Pons (tissue), 1 donor: ENCODE measurements at places on chromosomes 12 and 14.

DNA sequence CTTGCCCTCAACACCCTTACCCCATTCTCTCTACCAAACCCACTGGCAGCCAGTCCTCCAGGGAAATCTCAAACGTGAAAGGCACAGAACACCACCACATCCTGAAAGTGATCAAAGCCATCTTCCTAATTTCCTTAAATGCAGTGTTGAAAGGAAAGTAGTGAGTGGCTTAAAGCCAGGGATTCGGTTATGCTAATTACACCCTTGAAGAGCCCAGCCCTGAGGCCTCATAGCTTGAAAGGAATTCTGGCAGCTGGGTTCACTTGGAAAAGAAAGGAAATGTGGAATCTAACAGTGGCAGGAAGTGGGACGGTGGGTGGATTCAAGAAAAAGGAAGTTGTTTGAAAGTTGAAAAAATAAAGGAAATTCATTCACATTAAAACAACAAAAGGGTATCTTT is 73.0 kb upstream of the FICD start:
- DNase-seq = no peak

DNA sequence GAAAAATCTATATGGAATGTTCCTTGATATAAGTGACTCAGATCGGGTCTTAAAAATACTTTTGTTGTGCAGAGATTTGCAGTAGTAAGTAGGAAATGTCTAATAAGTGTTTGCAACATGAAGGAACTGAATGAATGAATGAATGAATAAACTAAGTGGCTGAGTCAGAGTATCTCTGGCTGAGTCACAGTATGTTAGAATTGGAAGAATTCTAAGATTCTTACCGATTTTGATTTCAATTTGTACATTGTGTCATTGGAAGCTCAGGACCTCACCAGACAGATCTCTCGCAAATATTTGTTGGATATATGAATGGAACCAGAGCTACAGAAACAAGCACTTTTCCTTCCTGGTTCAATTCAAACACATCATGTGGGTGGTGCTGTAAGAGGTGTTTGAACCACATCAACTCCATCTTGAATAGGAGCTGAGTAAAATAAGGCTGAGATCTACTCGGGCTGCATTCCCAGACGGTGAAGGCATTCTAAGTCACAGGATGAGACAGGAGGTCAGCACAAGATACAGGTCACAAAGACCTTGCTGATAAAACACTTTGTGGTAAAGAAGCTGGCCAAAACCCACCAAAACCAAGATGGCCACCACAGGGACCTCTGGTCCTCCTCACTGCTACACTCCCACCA is 123.9 kb upstream of the FOXN3 start:
- no peak for DNase-seq

DNA sequence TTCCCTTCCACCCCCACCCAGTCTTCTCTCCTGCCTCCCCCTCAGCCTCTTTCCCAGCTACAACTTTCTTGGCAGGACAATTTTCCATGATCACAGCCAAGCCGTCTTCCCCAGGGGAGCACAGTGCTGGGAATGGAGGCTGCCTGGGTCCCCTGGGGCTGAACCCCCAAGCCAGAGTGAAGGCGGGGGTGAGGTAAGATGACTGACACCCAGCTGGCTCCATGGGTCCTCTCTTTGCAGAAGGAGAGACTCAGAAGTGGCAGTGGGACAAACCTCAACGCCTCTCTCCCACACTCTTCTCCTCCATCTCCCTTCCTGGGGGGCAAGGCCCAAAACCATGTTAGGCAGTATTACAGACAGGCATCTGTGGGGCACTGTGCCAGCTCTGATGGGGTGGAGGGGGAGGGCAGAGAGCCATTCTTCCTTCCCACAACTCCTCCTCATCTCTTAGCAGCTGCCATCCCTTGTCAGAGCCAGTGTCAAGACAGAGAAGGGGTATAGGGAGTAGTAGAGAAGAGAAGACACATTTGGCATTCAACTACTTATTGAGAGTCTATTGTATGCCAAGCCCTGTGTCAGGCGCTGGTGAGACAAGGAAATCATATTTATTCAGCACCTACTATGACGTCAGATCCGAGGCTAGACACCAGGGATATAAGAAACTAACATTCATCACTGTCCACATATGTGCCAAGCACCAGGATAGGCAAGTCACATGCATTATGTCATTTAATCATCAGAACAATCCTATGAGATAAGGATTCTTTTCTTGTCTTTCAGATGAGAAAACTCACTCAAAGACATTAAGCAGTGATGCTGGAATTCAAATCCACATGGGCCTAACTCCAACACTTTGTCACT is 3.6 kb downstream of the ITGA7 start:
- DNase-seq = no peak

GRCh38 chr14:90484291-90484690 is 87.5 kb downstream of the CALM1 start:
- no peak for DNase-seq

- DNase-seq = no peak
Measured at GRCh38 chr14:20787025-20787424, 6.0 kb downstream of the RNASE6 start.

DNA sequence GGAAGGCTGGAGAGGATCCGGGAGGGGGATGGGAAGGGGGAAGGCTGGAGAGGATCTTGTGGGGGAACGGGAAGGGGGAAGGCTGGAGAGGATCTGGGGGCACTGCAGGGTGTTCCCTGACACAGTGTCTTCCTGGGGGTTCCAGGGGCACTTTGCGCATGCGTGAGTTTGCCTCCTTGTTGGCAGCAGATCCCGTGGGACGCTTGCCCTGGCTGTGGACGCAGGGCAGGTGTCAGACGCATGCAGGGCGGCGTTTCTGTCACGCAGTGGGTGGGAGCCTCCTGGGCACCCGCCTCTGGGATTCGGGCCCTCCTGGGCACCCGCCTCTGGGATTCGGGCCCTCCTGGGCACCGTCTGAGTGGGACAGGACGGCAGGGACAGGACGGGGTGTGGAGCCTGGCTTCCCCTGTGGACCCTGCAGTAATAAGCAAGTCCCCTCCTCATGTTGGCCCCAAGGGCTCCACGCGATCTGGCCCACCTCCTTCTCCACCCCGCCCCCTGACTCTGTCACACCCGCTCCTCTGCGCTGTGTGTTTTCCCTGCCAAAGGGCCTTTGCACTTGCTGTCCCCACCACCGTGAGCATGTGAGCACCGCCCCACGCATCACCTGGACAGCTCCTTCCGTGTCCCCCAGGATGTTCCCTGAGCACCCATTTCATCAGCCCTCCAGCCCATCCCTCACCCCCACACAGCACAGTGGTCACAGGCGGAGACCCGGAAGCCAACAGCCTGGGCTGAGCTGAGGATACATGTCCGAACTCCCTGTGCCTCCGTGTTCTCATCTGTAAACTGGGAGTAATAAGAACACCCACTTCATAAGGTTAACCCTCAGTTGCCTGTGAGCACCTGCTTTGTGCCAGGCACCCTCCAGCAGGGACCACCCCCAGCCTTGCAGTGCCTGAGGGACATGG is 4.4 kb downstream of the MMP17 start:
- peak; percentile 9 for DNase-seq

DNA sequence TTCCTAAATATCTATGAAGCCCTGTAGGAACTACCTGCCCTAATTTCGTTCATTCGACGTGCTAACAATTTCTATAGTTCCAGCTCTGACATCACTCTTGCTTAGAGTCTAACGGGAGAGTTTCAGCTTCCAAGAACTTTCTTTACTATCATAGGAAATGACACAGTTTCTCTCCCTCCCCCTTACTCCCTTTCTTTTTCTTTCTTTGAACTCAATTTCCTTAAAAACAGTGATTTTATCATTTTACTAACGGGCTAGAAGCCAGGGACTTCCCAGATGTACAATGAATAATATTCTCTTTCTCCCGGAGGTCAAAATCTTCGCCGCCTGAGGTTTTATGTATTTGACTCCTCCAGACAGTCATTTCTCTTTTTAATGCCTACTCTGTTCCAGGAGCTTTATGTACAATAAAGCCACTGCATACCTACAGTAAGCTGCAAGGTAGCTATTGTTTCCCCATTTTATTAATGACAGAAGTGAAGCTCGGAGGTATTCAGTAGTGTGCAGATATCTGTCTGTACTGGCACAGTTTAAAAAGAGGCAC is 15.7 kb downstream of the SMCO2 start:
- DNase-seq = no peak

DNA sequence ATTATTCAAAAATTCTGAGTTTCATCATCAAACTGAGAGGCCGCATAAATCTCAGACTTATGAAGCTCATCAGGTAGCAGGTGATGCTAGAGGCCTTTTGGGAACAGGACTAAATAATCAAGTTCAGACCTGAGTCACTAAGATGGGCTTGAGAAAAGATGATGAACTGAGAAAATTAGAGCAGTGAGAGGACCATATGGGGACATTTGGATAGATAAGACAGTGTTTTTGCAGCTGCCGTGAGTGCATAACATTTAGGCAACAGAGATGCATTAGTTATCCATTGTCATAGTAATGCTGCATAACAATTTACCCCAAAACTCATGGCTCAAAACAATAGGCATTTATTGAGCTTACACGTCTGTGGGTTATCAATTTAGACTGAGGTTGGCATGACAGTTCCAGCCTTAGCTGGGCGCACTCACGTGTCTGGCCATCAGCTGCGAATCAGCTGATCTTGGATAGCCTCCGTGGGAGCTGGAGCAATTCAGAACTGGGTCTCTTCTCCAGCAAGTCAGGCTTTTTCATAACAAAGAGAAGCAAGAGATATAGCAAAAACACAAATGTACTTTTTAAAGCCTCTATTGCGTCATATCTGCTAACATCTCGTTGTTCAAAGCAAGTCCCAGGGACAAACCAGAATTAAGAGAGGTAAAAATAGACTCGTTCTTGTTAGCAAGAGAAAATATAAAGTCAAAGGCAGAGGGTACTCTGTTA is 72.8 kb downstream of the CAPZA3 start:
- no peak for DNase-seq

DNA sequence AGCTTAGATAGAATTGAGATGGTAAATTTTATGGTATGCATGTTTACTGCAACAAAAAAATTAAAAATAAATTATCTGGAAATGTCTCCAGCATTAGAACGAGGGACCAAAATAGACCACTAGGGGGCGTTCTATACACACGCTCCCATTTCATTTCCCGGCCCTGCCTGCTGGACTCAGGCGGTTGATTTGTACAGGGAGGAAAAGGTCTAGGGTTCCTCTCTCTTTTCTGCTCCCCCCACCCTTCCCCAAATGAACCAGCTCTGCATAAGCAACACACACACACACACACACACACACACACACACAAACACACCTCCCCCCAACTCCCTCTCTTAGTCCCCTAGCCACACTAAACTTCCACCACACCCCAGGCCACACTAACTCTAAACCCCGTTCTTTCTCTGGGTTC is 7.8 kb upstream of the DTX1 start:
- peak; percentile 64 for DNase-seq

GRCh38 chr14:35747379-35747778 is 61.7 kb downstream of the RALGAPA1 start:
- no peak for DNase-seq

DNA sequence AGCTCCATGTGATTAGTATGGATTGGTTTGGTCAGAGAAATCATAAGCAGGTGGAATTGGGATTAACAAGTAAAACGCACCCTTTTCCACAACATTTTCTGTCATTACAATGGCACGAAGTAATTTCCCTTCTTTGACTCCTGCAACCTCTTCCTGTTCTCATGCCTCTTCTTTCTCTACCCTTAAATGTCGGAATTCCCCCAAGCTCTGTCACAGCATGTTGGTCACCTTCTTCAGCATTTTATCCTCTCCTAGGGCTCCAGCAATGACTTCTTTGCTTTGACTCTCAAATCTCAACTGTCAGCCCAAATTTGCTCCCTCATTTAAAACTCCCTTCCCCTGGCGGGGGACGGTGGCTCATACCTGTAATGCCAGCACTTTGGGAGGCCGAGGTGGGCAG is 5.3 kb upstream of the GRIP1 start:
- no peak for DNase-seq

DNA sequence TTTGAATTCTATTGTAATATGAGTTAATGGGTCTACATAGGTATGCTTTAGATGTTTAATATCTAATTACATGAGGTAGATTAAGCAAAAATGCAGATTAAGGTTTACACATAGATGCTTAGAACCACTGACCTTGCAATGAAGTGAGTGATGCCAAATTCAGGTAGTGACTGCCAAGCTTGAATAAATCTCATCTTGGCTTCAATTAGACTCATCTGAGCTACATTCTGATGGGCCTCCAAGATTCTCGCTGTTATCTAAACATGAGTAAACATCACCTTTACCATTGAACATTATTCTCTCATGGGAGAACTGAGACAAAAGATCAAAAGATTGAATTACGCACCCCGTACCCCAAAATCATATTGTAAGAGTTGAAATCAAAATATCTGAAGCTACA is 68.8 kb upstream of the GNPNAT1 start:
- DNase-seq = no peak

GRCh38 chr14:29668201-29668600 is 259.4 kb downstream of the PRKD1 start:
- DNase-seq = peak; percentile 97

DNA sequence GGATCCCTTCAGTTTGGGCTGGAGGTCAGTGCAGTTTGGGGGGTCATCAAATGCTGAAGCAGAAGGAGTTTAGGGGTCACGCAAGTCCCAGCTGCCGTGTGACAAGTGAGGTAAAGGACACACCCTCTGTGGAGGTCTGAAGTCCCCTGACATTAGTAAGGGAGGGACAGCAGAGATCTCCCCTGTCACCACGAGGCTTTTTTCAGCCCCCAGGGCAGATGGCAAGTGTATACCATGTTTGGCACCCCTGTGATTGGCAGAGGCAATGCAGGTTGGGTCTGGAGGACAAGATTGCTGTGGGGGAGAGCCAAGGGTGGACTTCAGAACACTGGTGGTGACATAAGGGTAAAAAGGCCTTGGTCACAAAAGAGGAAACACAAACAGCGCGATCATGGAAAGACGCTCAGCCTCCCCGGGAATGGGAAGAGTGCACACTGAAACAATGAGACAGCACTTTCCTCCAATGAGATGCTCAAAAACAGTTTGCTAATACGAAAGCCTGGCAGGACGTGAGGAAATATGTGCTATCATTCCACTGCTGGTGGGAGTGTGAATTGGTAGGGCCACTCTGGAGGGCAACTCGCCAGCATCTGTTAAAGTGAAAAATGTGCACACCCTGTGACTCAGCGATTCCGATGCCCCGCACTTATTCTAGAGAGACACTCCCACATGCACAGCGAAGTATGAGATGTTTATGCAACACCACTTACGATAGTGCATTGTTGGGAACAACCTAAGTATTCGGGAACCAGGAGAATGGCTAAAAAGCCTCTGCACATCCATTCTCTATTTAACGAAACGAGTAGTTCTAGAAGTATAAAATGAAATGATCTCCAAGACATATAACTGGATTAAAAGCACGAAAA is 14.4 kb upstream of the CD27 start:
- DNase-seq = peak; percentile 70
